ENCODE measurements at places on chromosomes 6 and 20.

DNA sequence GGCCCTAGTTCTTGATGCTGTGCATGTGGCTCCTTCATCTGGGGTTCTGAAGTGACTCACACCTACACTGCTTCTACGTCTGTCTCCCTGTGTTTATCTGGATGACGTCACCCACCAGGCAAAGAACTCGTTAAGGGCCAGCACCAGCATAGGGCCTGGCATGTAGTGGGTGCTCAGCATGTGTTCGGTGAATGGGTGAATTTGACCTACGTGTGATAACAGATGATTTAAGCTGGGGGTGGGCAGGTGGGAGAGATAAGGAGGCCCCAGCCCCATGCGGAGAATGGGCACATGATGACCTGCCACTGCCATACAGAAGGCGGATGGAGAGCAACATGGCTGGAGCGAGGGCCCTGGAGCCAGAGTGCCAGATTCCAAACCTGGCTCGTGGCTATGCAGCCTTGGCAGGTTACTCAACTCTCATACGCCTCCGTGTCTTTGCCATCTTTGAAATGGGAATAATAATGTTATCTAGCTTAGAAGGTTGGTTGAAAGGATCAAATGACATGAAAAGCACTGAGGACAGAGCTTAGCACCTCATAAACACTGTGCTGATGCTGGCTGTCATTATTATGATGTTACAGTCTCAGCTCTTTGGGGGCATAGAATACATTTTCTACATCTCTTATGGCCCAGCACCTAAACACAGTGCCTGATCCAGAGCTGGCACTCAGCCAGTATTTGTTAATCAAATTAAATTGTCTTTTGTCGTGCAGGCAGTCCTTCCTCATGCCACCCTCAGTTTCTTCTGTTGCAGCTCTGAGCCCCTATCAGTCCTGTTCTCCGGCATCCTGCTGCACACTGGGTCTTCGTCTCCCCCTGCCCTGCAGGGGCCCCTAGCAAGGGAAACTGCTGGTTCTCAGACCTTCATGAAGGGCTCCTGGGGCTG lies 39.6 kb downstream of the VEGFA start:
- DNase-seq: no peak

GRCh38 chr6:46994933-46995332 lies 47.2 kb downstream of the ADGRF1 start:
- no peak for DNase-seq

DNA sequence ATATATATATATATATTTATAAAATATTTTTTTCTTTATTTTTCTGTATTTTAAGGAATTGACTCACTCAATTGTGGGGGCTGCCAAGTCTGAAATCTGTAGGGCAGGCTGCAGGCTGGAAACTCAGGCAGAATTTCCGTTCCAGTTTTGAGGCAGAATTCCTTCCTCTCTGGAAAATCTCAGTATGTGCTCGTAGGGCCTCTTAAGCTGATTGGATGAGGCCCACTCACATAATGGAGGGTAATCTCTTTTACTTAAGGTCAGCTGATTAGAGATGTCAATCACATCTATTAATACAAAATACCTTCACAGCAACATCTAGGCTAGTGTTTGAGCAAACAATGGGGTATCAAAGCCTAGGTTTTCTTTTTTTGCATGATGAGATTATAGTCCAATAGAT lies 244.7 kb upstream of the RNF24 start:
- no peak for DNase-seq

GRCh38 chr6:111626441-111626840 lies 20.8 kb upstream of the TRAF3IP2 start:
- DNase-seq: no peak

- DNase-seq: peak; percentile 57
Measured at GRCh38 chr6:149545258-149545753, 537 bp downstream of the PPIL4 start.
